ENCODE measurements at places on chromosomes 2 and 18.
A peak's percentile ranks its signal among the peaks of the same experiment; 100 is the strongest.

DNA sequence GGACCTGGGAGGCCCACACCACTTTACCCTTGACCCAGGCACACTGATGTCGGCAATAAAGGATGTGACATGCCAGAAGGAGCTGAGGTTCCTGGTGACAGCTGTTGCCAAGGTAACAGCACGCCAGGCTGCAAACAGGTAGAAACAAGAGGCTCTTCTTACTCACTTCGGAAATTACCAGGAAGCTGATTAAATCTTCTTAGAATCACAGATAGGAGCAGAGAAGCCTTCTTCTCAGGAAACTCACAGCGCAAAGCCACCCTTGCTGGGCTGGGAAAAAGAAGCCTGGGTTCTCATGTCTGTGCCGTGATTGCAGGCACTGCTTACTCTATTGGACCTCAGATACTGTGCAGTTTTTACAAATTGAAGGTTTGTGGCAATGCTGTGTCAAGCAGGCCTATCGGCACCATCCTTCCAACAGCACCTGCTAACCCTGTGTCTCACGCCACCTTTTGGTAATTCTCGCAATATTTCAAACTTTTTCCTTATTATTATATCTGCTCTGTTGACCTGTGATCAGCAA, 61.0 kb upstream of the TAF1B start:
- DNase-seq = no peak

- no peak for DNase-seq
Observed at GRCh38 chr2:122831649-122832048, 1076.2 kb downstream of the TSN start.

DNA sequence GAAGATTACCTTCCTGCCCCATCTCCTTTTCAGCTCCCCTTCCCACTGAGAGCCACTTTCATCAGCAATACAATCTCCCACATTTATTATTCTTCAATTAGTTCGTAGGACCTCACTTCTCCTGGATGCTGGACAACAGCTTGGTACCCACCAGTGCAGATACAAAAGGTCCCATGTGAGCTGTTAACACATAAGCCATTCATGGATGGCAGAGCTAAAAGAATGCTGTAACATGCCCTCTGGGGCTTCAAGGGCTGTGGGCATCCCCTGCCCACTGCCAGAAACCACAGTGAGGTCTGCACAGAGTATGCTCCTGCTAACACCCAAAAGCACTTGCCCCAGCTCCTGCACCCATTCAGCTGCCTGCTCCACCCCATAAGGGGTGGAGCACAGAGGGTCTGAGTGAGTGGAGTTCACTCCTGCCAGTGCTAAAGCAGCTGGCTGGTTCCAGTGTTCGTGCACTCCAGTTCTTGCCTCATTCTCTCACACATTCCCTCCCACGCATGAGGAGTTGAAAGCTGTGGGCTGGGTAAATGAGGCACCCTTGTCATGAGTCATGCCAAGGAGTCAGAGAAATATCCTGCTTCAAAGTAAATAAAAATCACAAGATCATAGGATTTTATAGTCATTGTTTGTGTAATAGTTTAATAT, 305.9 kb upstream of the TMEFF2 start:
- DNase-seq = no peak

GRCh38 chr18:61132031-61132430, 201.2 kb upstream of the CDH20 start:
- no peak for DNase-seq

DNA sequence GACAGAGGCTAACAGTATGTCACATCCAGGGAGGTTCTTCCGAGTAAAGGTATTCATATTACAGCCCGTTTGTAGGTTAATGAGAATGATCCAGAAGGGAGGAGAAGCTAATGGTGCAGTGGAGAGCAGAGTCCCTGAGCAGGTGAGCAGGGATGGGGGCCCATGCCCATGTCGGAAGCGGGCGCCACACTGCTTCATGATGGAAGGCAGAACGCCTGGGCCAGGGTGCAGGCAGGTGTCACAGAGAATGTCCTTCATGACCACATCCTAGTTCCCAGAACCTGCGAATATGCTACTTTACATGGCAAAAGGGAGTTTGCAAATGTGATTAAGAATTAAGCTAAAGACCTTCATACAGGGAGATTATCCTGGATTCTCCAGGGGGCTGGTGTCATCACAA, 4.0 kb downstream of the HES6 start:
- no peak for DNase-seq

- DNase-seq = no peak
Observed at GRCh38 chr2:128396500-128396891, 77.8 kb upstream of the HS6ST1 start.

- no peak for DNase-seq
Observed at GRCh38 chr2:241987726-241988125, 118.2 kb downstream of the RTP5 start.

GRCh38 chr2:46116553-46116991, 180.6 kb upstream of the EPAS1 start:
- DNase-seq = no peak

GRCh38 chr2:181176540-181176939, 196.1 kb downstream of the UBE2E3 start:
- no peak for DNase-seq

- peak; percentile 74 for DNase-seq
Observed at GRCh38 chr2:233061591-233062450, 1.7 kb downstream of the INPP5D start.

DNA sequence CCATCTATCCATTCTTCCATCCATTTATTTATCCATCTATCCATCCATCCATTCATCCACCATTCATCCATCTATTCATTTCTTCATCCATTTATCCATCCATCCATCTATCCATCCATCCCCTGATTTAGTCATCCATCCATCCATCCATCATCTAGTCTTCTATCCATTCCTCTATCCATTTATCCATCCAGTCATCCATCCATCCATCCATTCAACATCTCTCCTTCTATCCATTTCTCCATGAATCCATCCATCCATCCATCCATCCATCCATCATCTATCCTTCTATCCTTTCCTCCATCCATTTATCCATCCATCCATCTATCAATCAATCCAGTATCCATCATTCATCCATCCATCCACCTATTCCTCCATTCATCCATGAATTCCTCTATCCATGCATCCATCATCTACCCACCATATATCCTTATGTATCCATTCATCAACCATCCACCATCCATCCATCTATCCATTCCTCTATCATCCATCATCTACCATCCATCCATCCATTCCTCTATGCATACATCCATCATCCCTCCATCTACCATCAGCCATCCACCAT, 185.0 kb downstream of the CELF4 start:
- DNase-seq = no peak

DNA sequence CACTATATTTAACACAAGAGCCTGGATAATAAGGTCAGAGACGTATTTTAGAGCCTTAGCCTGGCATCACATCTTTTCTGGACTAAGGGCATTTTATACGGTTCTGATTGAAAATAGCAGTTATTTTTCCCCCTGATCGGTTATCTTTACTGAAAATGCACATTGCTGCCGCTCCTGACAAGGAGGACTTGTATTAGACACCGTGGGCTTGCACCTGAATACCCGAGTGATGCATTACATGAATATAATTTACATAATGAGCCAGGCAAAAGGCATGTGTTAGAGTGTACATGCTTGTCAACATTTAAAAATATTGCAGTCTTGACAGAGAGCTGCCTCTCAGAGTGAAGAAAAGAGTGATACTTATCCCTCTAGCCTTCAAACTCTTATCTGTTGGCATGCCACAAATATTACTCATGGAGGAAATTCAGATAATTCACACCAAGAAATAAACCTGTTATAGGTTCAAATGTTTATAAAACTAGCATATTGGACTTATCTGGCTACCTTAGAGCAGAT, 470.5 kb upstream of the ETAA1 start:
- no peak for DNase-seq

GRCh38 chr2:20333738-20334137, 16.9 kb downstream of the PUM2 start:
- no peak for DNase-seq

GRCh38 chr2:209534228-209534627, 110.4 kb downstream of the MAP2 start:
- no peak for DNase-seq

- no peak for DNase-seq
Observed at GRCh38 chr2:216294305-216294704, 78.0 kb downstream of the MARCHF4 start.

DNA sequence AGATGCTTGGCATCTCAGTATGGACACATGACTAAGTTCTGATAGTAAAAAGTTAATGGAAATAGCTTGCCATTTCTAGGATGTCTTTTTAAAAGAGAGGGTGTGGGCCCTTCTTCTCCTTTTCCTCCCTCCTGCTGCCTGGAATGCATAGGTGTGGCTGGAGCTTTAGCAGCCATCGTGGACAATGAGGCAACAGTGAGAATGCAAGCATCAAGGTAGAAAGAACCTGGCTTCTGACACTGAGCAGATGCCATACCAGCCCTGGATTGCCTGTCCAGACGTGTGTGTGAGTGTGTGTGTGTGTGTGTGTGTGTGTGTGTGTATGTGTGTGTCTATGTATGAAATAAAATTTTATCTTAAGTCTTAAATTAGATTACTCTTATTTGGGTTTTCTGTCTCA, 660.1 kb downstream of the XIRP2 start:
- no peak for DNase-seq

DNA sequence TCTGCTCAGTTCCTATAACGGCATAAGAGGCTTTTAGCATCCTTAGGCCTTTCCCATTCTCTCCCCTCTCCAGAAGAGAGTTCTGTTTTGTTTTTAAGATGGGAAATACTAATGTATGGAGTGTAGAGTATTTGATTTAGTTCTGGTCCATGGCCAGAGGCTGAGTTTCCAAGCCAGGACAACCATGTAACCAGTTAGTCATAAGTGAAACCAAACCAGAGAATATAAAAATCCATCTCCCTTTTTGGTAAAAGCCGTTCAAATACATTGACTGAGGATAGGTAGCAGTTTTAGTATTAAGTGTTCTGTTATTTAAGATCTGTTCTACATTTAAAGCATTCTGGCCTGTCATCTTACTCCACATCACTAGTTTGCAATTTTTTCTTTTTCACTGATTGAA, 3.1 kb downstream of the PSMD1 start:
- no peak for DNase-seq

GRCh38 chr2:96875498-96876268, 5.8 kb upstream of the SEMA4C start:
- DNase-seq = no peak

DNA sequence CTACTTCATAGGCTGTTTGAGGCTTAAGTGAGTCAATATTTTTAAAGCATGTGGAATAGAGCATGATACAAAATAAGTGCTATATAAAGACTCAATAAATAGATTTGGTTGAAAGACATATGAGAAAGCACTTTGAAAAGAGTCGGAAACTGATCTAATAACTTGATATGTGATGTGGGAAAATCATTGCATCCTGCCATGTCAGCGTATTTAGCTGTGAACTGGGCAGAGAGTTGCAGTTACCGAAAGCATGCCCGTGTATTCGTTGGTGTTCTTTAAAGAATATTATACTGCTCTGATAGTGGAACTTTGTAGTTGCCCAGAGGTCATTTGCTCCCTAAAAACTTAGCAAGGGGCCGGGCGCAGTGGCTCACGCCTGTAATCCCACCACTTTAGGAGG, 37.8 kb upstream of the ZNF516 start:
- no peak for DNase-seq

DNA sequence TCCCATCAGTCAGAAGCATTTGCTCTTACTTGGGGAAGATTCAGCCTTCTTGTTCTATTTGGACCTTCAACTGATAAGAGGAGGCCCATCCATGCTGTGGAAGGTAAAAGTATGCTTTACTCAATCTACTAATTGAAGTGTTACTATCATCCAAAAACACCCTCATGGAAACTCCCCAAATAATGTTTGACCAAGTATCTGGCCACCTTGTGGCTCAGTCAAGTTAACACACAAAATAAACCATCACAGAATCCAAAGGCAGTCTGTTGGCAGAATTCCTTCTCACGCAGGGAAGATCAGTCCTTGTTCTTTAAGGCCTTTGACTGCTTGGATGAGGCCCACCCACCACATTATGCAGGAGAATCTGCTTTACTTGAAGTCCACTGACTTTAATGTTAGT, 531.2 kb upstream of the SMIM21 start:
- no peak for DNase-seq

- DNase-seq = no peak
Observed at GRCh38 chr2:169476459-169476858, 2.8 kb upstream of the BBS5 start.

- DNase-seq = peak; percentile 84
Observed at GRCh38 chr2:27071990-27072830, 756 bp upstream of the OST4 start.

- DNase-seq = no peak
Observed at GRCh38 chr2:207935121-207935990, 90.0 kb downstream of the PLEKHM3 start.

DNA sequence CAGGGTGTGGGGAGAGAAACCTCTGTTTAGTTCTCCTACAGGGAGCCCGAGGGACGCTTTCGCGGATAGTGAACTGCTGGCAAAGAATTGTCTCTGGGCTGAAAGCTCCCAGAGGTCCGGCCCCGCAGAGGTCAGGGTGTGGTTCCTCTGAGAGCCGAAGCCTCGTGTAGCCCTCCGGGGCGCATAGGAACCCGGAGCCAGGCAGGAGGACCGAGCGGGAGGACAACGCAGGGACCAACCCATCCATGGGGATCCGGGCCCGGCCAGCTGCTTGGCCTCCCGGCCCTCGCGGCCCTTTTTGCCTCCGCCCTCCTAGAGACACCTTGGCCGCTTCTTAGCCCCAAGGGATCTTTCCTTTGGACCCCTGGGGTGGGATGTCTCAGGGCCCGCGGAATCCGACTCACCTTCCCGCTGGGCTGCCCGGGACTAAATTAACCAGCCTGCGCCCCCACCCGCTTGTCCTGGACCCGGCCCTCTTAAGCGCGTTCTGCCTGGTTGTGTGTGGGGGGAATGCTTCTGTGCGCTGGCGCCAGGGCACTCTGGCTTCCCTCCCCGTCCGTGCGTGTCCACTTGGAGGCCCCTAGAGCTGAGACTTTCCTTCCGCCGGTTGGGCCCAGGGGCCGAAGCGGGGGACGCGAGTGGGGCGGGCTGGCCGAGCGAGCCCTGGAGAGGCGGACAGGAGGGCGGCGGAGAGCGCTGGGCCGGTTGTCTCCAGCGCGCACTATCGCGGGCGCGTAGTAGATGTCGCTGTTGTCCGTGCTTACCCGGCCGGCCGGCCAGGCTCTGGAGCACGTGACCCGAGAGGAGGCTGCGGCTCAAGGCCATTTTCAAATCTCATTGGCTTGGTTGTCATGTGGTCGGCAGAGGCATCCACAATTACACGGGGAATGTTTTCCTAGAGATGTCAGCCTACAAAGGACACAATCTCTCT, at the start of gene HOXD10:
TSS of gene HOXD10 (plus strand) at position 896 of the 931 bp plus-strand sequence. CDS start 56 bp downstream, outside the sequence.
- no peak for DNase-seq

DNA sequence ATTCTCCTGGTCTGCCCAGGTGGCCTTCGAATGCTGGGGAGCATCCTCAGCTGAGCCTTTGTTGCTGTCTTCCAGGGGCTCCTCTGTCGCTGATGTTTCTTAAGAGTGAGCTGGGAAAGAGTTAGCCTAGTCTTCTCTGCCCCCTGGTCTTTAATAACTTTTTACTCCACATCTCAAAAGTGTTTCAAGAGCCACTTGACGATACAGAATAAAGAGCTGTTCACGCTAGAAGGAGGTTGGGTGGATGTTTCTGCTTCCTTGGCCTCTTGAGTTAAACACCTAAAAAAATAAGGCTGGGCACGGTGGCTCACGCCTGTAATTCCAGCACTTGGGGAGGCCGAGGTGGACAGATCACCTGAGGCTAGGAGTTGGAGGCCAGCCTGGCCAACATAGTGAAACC, 2.8 kb upstream of the BUB1 start:
- no peak for DNase-seq

All from left ventricle myocardium inferior (tissue), 1 donor.